ENCODE measurements at places on chromosomes 4 and X.

- DNase-seq: no peak
Measured at GRCh38 chr4:169005453-169006099, 4.5 kb downstream of the CBR4 start.

GRCh38 chrX:29547877-29548276 is 667.5 kb upstream of the MAGEB2 start:
- DNase-seq: no peak

GRCh38 chrX:134631426-134632346 is 26.6 kb downstream of the PLAC1 start:
- no peak for DNase-seq

- DNase-seq: no peak
Measured at GRCh38 chrX:151985531-151985930, 11.1 kb upstream of the GABRE start.

DNA sequence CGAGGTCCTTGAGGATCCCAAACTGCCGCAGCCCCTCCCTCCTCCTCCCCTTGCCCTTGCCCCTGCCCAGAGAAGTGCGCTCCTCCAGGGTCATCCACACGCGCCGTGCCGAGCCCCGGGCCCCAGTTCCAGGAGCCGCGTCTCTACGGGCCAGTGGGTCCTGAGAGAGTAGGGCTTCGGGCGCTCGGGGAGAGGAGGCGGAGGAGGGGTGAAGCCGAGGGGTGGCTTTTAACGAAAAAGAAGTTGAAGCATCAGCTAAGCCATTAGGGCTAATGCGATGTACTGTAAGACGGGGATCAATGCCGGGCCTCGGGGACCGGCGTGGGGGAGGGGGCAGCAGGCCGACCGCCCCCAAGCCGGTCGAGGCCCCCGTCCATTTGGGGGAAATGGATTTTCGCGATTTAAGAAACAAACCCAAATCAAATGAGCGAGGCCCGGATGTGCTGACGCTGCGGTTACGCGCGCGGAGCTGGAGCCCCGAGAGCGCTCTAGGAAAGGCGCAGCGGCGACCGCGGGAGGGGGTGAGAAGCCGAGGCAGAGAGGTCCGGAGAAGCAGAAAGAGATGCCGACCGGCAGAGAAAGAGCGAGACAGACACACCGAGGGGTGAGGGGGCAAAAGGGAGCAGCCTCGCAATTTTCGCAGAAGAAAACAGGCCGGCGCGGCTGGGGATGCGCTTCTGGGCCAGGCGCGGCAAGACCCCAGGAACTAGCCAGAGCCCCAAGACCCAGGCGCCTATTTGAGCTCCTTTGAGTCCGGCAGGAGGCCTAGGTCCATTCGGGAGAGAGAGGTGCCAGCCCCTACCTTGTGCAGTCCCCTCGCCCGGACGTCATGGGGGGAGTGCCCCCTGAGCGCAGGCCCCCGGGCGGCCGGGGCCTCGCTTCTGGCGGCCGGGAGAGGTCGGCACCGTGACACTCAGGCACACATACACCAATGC is 13.6 kb downstream of the HMX1 start:
- no peak for DNase-seq

GRCh38 chr4:56653461-56654237 is 27.4 kb downstream of the HOPX start:
- no peak for DNase-seq

DNA sequence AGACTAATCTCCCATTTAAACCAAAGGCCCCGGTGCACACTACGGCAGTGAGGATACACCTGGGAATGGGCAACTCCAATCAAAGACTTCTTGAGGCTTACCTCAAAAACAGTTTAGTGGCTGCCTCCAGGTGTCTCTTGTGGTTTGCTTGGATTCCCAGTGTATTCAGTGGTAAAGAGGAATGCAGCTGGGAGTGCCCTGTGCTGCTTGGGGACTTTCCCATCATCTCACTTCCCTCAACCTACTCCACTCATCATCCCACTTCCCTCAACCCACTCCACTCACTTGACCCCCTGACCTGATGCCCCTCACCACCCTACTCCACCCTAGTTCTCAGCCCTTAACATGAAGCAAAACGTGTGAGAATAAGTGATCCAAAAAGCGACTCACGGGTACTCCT is 177.3 kb upstream of the ETNPPL start:
- no peak for DNase-seq

DNA sequence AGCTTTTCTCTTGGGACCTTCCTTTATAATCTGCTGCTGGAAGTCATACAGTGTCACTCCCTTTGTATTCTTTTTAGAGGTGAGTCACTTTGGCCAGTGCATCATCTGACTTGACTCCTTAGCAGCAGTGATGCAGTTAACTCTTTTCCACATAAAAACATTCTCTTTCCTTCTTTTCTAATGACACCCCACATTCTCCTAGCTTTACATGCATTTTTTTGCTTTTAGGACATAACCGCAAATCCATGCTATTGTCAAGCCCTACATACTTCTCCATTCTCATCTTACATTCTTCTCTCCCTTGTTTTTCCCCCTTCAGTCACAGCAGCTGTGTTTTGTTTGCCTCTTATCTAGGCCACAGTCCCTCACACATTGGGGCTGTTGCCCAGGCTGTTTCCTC is 55.1 kb downstream of the ZNF330 start:
- DNase-seq: no peak

DNA sequence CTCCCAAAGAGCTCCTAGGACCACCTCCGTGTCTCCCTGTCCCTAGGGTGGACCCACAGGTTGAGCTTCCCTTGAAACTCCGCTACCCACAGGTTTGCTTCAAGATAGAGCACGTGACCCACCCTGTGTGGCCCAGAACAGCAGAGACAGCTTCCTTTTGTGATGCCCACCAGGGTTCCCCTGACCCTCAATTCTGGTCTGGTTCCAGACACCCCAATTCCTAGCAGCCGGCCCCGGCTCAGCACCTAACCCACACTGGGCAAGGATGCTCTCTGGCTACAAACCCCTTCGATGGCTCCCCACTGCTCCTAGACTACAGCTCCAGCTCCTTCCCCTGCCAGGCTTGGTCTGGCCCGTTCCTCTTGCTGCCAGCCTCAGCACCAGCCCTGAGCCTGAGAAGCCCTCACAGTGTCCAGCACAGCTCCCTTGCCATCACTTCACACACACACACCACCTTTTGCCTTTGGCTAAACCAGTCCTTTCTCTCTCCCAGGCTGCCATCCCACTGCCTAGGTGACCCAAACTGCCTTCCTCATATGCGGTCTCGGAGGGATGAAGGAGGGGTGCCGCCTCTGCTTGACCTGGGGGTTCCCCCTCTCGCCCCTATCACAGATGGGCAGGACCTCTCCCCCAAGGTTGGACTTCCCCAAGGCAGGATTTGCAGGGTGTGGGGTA is 6.2 kb downstream of the PNCK start:
- no peak for DNase-seq

DNA sequence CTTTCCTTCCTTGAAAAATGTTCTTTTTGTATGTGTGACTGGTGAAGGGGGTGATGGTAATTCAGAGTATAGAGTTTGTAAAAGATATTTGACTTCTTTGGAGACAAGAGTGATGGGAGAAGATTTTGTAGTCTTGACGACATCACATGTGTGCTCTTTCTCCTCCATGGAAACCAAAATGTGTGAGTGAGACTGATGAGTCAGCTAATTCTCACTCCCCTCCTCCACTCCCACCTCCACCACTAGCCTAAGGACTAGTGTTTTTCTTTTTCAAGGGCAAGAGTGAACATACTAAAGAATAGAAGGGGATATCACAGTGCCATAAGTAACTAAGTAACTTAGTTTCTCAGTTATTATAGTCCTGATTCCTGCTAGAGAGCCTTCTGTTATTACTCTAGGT is 14.0 kb upstream of the DGKK start:
- DNase-seq: no peak

GRCh38 chr4:86917212-86918039 is 17.4 kb upstream of the AFF1 start:
- DNase-seq: no peak

GRCh38 chr4:169484485-169484884 is 127.9 kb downstream of the NEK1 start:
- DNase-seq: no peak

- no peak for DNase-seq
Measured at GRCh38 chr4:188147176-188147575, 7.9 kb downstream of the TRIML1 start.

- DNase-seq: no peak
Measured at GRCh38 chr4:1808396-1808795, 15.3 kb downstream of the FGFR3 start.

DNA sequence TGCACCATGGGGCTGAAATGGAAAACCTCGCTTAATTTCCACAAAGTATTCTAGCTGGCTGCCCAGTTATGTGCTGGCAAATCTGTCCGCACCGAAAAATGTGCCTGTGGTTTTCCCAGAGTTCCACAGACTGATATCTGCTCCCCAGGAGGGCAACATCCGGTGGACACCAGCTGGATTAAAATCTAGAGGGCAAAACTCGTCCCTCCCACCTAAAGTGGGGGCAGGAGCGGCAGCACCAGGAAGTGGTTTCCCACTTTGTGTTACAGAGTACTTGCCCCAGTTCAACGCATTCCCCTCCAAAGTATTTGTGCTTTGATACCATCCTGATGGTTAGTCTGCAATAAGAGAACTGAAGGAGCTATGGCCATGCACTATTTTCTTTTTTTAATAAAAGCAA is 187.6 kb downstream of the TSPAN5 start:
- DNase-seq: no peak

DNA sequence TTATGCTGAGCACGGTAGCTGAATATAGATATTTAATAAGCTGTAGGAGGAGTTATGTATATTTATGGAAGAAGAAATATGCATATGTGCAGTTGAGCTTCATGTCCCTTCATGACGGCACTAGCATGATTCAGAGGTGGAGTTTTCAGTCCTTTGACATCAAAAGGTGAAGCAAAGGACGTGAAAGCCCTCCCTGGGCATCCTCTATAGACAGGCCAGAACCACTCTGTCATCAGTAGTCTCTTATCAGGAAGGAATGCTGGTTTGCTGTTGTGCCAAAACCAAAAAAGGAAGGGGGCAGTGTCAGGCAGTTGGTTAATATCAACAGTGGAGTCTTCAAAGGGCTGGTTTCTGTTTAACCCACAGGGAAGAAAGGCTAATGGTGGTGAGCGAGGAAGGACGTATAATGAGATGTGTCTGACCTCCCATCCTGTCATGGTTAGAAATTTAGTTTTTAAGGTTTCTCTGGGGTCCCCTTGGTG is 23.5 kb upstream of the IL2 start:
- DNase-seq: no peak

GRCh38 chrX:20542072-20542471 is 275.4 kb upstream of the RPS6KA3 start:
- DNase-seq: no peak

- DNase-seq: no peak
Measured at GRCh38 chr4:2085496-2085901, 26.4 kb downstream of the NAT8L start.

DNA sequence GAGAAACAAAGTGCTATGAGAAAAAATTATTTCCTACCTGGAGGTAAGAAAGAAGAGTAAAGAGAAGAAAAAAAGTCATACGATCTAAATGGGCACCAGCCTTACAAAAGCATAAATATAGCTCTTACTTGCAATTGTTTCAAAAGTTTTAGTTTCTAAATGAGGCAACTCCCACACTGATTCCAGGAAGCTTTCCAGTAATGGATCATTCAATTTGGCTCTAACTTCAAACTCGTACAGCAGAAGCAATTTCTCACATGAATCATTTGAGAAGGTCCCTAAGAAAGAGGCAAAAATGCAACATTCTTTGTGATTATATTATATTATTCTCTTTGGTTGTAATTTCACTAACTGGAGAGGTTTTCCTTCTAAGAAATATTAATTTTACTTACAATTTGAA is 109.9 kb downstream of the DLG3 start:
- DNase-seq: no peak

- no peak for DNase-seq
Measured at GRCh38 chrX:110317061-110317819, 645 bp downstream of the AMMECR1 start.

- DNase-seq: no peak
Measured at GRCh38 chr4:124230268-124230667, 482.3 kb downstream of the ANKRD50 start.

DNA sequence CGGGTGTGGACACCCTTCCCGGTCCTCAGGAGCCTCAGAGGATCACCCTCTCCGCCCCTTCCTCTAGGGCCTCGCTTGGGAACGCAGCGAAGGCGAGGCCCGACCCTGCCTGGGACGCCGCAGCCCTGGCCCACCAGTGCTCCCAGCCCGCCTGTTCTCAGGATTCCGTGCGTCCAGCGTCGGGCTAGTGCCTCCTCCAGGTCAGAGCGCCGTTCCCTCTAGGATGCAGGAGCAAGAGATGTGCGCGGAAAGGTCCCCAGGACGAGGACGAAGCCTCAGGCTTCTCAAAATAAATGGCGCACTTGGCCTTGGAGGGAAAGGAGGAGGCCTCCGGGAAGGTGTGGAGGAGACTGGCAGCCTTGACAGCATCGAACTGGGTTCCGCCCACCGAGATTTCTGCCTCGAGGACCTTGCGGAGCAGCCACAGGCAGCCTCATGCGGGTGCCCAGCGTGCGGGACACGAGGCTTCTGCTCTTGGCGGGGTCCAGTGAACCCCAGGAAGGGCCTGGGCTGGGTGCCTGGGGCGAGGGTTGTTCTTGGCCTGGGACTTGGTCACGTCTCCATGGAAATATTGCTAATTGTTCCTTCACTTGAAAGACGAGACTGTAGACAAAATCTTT is 35.1 kb downstream of the PITX2 start:
- DNase-seq: no peak

DNA sequence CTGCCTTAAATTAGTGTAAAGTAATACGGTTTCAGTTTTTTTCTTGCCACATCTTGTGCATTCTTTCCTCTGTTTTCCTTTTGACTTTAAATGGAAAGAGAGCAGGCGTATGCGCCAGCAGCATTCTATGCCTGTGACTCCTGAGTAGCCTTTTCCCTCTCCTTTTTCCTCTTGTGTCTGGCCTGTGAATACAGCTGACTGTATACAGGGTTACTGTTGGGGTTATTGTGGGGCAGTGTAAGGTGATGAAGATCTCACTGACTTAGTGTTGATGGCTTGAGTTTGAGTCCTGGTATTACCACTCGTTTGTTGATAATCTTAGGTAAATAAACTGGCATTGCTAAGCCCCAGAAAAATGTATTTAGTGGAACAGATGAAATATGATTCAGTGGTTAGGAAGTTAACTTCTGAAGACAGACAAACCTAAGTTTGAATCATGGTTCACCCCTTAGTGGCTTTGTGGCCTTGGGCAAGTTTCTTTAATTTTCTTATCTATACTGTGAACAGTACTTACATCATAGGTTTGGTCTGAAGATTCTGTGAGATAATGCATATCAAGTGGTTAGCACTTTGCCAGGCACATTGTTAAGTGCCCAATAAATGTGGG is 105.1 kb downstream of the FNIP2 start:
- DNase-seq: no peak

DNA sequence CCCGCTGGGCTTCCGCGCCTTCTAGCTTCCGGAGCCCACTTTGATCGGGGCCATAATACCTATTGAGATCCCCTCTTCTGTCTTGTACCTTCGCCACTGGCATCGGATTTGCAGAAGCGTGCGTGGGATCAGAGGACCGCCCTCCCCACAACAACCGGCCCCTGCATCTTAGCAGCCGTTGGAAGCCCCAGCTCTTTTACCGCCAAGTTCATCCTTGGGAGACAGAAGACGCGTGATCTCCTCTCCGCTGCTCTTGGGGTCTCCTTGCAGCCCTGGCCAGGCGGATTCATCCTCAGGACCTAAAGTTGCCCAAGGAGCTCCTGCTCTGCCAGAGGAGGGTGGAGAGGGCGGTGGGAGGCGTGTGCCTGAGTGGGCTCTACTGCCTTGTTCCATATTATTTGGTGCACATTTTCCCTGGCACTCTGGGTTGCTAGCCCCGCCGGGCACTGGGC is 1.6 kb downstream of the SLIT2 start:
- no peak for DNase-seq

GRCh38 chrX:47745416-47745815 is 86.4 kb upstream of the UXT start:
- no peak for DNase-seq
